Pulmonary artery endothelial cell (primary cell): ENCODE measurements at places on chromosomes 2 and 18. TPM values are rescaled to one million over a fixed set of nuclear protein-coding genes. Genes with fewer than 3 reads are reported as not detected.

GRCh38 chr18:46152436-46152807 is 48.2 kb downstream of the HAUS1 start:
- no peak for DNase-seq

DNA sequence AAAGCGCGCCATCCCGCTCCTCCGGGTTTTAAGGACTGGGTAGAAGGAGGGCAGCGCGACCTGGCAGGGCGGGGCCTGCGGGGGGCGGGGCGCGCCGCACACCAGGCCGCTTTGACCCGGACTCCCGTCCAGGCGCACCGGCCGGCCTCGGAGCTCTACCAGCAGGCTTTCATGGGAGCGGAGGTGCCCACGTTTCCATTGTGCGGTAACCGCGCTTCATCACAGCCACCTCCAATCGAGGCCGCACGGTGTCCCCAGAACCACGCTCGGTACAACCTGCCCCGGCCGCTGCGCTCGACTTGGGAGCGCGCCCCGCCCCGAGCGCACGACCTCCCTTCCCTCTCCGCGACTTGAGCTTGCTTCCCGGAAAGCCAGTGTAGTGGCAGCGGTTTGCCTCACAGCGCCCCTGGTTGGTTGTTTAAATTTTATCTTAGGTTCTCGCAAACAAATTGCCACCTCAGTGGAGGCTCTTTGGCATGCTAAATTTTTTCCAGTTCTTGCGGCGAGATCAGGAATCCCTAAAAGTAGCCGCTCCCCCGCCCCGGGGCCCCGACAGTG is 280 bp upstream of the CYP1B1 start:
- no peak for DNase-seq

GRCh38 chr18:33034945-33035344 is 262.1 kb upstream of the KLHL14 start:
- no peak for DNase-seq

DNA sequence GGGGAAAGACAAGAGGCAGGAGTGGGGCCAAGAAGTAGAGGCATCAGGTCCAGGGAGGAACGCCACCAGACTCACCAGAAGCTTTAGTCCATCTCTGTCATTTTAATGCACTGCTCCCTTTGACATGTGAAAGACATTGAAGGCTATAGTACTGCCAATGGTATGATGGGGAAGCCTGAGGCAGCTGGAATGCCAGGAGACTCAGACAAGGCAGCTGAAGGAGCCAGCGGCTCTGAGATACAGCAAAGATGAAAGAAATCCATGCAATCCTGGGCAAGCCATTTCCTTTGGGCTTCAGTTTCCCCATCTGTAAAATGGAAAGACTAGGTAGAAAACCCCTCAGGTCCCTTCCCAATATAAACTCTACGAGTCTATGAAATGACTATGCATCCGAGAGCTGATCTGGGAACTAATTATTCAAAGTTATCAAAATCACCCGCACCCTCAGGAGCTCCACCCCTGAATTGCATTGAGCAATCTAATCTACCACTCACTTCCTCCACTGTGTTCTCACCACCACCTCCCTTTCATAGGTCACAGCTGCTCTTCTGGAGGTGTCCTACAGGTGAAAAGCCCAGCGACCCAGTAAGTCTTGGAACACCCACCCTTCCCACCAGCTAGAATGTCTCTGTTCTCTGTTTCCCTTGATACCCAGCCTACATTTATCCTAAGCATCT is 3.1 kb downstream of the CXCR2 start:
- no peak for DNase-seq

GRCh38 chr2:134282629-134283400 is 28.9 kb downstream of the MGAT5 start:
- no peak for DNase-seq

DNA sequence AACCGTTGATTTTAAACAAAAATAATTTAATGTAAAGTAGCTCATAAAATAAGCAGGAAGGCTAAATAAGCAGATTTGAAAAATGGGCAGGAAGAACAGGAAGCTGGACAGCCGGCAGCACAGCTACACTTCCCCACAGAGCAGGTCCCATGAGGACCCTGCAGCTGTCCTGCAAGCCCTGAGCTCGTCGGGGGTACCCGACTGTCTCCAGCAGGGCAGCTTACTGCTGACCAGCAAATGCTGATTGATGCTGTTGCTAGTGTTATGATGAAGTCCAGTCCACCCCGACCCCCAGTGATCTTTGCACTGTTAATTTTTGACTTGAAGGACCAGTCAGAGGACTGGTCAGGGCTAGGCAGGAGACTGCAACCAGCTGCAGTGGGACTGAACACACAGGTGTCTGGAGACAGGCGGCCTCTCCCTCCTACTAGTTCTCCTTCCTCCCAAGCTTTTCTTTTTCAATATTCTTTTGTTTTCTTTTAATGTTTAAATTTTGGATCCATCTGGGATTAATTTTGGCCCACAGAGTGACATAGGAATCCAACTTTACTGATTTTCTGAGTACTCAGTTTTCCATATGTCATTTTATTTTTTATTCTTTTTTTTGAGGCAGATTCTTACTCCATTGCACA is 27.7 kb downstream of the POLE4 start:
- no peak for DNase-seq

GRCh38 chr2:188181884-188182283 is 109.8 kb upstream of the GULP1 start:
- DNase-seq, result no peak

- no peak for DNase-seq
These were observed 47.9 kb upstream of the PELI1 start for GRCh38 chr2:64192125-64192479.

- peak; percentile 51 for DNase-seq
These were observed 92.7 kb upstream of the KLF7 start for GRCh38 chr2:207258263-207258991.

DNA sequence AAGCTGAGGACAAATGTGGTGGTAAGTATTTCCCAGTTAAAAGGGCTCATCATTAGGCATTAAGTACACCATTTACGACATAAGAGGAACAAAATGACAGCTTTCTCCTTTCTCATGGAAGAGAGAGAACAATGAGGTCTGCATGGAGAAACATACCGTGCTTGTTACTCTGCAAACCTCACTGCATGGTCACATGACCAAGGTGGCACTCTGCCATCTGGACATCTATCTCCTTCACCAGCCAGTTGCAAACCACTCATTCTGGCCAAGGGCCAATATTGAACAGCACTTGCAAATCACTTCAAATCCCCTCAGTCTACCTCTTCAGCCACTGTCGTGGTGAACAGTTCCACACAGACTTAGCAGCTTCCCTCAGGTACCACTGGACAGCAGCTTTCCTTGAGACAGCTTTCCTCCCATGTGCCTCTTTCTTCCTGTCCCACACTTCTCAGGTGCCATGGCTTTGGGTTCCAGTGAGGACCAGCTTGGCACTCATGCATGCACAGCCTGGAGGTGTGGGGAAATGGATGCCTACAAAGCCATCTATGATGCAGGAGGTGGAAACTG is 29.5 kb upstream of the DPP4 start:
- DNase-seq, result no peak

Gene FAM110C
- 0.26 TPM in 1 of 2 replicates, not detected in the other for total RNA-seq

Gene CCDC148
- total RNA-seq, result 0.28 TPM in 1 of 2 replicates, not detected in the other

Gene PDE11A
- total RNA-seq, result under 0.01 and 0.04 TPM in 2 replicates
